ENCODE measurements at places on chromosomes 11 and 22. TPM values are rescaled to one million over a fixed set of nuclear protein-coding genes. Genes with fewer than 3 reads are reported as not detected.

GRCh38 chr22:40310768-40311120 is 35.6 kb upstream of the ADSL start:
- DNase-seq: no peak

Gene TMEM191C
- not detected for total RNA-seq

- peak; percentile 49 for DNase-seq
Measured at GRCh38 chr11:13289081-13289480, 11.5 kb downstream of the BMAL1 start.

- DNase-seq: no peak
Measured at GRCh38 chr11:61754534-61755482, 2.4 kb downstream of the MYRF start.

Gene PEX16
- 38.2 TPM for total RNA-seq

DNA sequence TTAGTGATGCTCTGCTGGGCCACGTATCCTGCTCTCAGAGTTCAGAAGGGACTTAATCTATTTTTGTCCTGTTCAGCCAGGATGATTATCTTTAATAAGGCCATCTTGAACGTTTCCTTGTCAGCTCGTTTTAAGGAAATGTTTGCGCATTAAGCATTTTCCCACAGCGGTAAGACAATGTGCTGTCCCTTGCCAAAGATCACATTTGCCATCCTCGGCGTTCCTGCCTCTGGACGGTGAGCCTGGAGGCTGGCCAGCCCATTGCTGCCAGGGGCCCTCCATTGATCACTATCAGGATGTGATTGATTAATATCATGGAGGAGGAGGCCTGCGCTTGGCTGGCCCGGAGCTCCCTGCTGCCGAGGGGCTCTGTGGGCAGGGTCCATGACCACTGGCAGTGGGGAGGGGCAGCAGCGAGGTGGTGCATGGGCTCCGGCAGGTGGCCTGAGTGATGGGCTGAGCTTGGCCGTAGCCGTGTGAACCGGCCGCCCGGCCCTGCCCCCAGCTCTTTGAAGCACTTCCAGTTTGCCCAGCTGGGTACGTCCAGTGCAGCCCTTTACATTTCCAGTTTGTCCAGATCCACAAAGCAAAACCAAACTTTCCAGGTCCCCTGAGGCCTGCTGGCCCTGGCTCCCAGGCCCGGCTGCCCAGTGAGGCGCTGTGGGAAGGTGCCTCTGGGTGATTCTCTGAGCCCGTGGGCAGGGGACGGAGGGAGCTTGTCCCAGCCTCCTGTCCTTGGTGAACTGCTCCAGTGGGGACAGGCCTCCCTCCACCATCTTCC is 49.5 kb upstream of the SMIM38 start:
- DNase-seq: no peak

- no peak for DNase-seq
Measured at GRCh38 chr11:92965196-92965595, 4.3 kb upstream of the MTNR1B start.

GRCh38 chr11:33256813-33257159 is 395 bp upstream of the HIPK3 start:
- DNase-seq: no peak

- peak; percentile 40 for DNase-seq
Measured at GRCh38 chr11:3073029-3073435, 15.8 kb upstream of the CARS1 start.

DNA sequence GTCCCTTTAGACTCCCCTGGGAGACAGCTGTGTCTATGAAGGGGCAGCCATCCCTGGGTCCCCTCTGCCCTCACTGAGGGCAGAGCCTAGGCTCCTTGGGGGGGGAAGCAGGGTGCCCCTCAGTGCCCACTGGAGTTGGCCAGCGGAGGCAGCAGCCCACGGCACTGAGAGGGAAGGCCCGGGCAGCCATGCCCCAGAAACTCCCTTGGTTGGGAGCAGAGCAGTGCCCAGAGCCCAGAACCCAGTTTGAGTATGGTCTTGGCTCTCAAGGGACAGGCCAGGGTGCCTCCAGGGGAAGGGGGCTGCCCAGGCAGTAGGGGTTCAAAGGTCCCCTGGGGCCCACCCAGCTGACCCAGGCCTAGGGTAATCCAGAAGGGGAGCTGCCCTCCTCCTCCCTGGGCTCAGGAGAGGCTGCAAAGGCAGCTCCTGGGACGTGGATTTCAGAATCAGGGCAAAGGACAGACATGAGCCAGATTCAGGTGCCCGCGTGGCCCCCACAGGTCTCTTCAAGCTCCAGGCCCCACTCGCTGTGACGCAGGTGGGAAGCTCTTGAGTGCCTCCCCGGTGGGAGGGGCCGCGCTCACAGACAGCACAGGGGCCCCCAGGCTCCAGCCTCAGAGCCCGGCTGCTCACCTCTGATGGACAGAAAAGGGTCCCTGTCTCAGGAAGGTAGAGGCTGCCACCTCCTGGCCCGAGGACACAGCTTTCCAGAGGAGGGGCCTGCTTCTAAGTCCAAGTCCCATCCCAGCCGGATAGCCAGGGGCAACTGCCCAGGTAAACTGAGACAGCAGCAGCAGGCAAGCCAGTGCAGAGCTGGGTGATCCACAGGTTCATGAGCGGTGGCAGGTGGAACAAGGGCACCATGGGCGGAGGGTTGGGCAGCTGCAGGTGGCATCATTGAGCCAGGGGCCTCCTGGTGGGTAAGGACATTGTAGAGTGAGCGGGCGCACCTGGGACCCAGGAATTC is 2.6 kb downstream of the C11orf21 start:
- no peak for DNase-seq

- DNase-seq: no peak
Measured at GRCh38 chr11:17855531-17856290, 121.1 kb downstream of the KCNC1 start.

Gene KCNJ5
- not detected for total RNA-seq

- DNase-seq: no peak
Measured at GRCh38 chr22:25660336-25660735, 81.7 kb upstream of the MYO18B start.

DNA sequence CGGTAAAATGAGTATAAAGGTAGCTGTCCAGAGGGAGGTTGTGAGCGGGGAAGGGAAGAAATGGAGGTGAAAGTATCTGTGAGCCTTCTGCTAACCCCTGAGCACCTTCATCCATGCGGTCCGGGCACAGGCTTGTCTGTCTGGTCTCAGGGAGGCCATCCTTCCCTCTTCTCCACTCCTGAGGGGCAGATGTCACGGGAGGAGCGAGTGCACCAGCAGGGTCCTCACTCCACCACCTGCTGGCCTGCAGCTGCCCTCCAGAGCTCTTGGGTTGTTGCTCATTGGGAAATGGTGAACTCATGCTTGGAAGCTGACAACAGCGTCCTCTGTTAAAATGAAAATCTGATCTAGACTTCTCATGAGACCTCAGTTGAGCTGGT is 33.8 kb upstream of the WNT11 start:
- DNase-seq: no peak

DNA sequence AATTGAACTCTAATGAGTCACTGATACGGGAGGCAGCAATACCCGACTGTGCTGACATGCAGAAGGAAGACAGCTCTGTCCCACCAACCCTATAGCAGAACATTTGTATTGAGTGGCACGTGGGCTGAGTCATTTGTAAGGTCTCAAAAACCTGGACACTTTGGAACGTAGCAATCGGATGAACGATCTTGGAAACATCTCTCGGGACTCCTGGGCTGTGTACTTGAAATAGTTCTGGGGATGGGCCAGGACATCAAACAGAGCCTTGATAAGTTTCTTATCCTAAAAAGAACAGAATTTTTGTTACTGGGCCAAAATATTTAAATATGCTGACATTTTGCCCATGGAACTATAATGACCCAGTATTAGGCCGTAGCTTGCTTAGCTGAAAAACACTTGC is 17.1 kb upstream of the NRIP3 start:
- no peak for DNase-seq

Gene GPHA2
- total RNA-seq: not detected

Gene P2RY2
- not detected for total RNA-seq

- peak; percentile 61 for DNase-seq
Measured at GRCh38 chr11:1574238-1574932, 2.3 kb upstream of the DUSP8 start.

- DNase-seq: peak; percentile 57
Measured at GRCh38 chr11:81030186-81030585, 1589.4 kb upstream of the TENM4 start.

DNA sequence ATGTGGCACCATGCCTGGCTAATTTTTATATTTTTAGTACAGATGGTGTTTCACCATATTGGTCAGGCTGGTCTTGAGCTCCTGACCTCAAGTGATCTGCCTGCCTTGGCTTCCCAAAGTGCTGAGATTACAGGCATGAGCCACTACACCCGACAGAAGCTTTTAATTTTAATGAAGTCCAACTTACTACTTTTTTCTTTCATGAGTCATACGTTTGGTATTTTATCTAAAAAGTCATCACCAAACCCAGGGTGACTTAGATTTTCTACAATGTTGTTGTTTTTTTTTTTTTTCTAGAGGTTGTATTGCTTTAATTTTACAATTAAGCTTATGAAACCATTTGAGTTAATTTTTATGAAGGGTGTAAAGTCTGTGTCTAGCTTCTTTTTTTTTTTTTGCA is 34.9 kb downstream of the JRKL start:
- DNase-seq: peak; percentile 19

- no peak for DNase-seq
Measured at GRCh38 chr11:46603704-46604308, 10.0 kb upstream of the AMBRA1 start.
